Bronchial epithelial cell (primary cell): ENCODE measurements at places on chromosomes 5 and 9. TPM values are rescaled to one million over a fixed set of nuclear protein-coding genes. Genes with fewer than 3 reads are reported as not detected.

GRCh38 chr5:78776637-78777036 lies 128.1 kb upstream of the LHFPL2 start:
- no peak for DNase-seq

DNA sequence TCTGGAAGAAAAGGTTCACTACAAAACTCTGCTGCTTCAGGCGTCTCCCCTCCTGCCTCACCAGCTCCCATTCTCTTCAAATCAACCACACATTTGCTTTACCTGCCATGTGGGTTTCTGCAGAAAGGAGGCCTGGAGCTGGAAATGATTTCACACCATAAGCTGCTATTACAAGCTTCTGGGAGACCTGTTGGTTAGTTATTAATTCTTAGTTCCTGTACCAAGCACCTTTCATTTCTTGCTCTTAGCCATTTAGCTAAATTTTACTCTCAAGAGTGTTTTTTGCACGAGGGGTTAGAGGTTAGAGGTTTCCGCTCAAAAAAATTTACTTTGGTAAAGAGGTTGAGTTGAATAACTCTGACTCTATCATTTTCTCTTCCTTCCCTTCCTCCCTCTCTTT lies 70.3 kb downstream of the MAP1B start:
- DNase-seq, result no peak

- no peak for DNase-seq
Observed at GRCh38 chr5:45642370-45642769, 53.8 kb downstream of the HCN1 start.

DNA sequence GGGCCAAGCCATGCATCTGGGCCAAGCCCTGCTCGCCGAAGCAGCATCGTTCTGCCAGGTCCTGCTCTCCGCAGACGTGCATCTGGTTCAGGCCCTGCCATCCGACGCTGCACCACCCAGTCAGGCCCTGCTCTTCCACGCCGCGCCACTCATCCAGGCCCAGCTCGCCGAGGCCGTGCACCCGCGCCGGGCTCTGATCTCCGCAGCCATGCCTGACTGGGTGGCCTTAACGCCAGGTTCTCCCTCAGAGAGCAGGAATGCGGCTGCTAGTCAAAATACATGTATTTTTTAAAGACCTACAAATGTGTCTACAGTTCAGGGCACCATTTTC lies 891.1 kb upstream of the CTNND2 start:
- no peak for DNase-seq

Gene MFAP3
- 57.1 and 68.4 TPM in 2 replicates for total RNA-seq

DNA sequence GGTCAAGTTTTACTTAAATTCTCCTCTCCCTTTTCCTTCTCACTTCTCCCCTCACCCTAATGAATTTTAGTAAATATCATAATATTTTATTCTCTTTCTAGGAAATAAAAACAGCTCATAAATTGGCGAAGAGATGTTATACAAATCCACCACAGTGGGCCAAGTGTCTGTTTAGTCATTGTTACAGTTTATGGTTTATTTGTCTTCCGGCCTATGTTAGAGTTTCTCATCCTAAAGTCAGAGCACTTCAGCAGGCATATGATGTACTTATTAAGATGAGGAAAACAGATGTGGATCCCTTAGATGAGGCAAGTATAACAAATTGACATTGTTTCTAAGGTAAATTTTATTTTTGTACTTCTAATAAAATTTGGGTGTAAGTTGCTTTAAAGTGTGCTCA lies 48.2 kb downstream of the RPS6 start:
- DNase-seq, result no peak

GRCh38 chr5:28864006-28864405 lies 1825.6 kb upstream of the CDH9 start:
- no peak for DNase-seq

Gene STING1
- total RNA-seq, result 2.8 and 2.9 TPM in 2 replicates

GRCh38 chr5:19739671-19740070 lies 248.3 kb downstream of the CDH18 start:
- DNase-seq, result no peak

- DNase-seq, result peak; percentile 17
Observed at GRCh38 chr5:79001471-79001870, 16.4 kb upstream of the ARSB start.

- no peak for DNase-seq
Observed at GRCh38 chr5:159751459-159751858, 164.8 kb upstream of the ADRA1B start.

GRCh38 chr9:26210338-26210851 lies 532.2 kb upstream of the TUSC1 start:
- no peak for DNase-seq

GRCh38 chr5:98454904-98455303 lies 318.6 kb upstream of the RGMB start:
- peak; percentile 97 for DNase-seq

DNA sequence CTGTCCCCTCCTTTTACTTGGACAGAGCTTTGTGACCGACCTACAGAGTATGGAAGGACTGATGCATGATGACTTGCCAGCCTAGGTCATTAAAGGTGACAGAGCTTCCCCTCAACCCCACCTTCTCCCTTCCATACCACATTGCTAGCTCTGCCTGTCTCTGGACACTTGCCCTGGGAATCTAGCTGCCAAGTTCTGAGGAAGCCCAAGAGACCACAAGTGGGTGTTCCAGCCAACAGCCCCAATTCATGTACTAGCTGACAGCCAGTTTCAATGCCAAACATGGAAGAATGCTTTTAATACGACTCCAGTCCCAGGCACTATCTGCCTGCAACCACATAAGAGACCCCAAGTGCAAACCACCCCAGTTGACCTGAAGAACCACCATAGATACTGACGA lies 477.1 kb downstream of the SPOCK1 start:
- no peak for DNase-seq

DNA sequence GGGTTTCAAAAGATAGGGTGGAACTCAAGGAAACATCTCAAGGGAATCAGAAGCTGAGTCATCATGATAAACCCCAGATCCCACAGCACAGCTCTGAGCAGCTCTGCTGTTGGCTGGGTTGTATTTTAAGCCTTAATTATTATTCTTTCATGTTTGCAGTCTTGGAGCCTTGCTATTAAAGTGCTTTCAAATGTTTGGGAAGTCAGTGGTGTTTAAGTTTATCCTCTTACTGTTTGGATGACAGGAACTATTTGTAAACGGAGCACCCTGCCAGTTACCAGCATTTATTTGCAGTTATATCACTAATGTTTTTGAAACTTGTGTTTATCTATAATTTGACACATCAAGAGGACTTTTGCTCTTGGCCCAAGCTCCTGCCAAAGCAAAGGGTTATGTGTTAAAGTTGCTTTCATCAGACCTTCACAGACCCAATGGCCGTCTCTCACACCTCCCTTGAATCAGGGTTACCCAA lies 141.1 kb upstream of the SPDL1 start:
- no peak for DNase-seq

GRCh38 chr5:155434681-155435080 lies 421.1 kb downstream of the KIF4B start:
- DNase-seq, result no peak

GRCh38 chr9:133477992-133478850 lies 678 bp downstream of the SLC2A6 start:
- peak; percentile 23 for DNase-seq

GRCh38 chr5:151659001-151659754 lies 27.5 kb downstream of the SPARC start:
- peak; percentile 66 for DNase-seq

DNA sequence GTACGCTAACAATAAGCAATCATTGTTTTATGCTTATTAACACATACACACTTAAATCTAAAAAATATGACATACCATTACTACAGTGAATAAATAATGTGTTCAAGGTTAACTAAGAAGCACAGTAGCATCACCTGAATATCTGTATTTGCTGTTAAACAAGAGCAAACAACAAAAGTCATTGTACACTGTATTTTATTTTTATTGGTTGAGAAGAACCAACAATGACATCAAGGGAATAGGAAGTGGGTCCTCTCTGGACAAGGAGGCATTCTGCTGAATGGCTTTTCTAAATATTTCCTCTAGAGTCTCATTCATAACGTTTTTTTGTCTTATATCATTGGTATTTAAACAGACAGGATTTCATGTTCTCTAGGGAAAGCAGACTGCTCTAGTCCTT lies 460.4 kb downstream of the CDH9 start:
- DNase-seq, result no peak

Gene PCDHA8
- 0.13 TPM in 1 of 2 replicates, not detected in the other for total RNA-seq

DNA sequence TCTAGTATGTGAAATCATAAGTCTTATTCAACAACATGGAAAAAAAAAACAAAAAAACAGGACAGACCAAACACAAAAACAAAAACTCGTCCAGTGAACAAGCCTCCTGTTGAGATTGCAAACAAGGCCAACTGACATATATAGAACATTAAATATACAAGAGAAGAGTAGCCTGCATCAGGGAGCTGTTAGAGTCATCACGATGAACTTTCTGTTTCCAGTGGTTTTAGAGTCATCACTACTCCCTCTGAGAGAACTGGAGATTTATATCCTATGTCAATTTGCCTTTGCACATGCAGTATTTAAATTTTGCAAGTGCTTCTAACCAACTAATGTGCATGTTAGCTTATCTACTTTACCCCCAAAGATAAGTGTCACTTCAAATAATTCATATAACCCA lies 9.9 kb downstream of the SNCAIP start:
- DNase-seq, result no peak

Gene GABRA1
- not detected in 2 replicates for total RNA-seq
